SJSA1 (cell line): ENCODE measurements at places on chromosomes 1 and 21. TPM values are rescaled to one million over a fixed set of nuclear protein-coding genes. Genes with fewer than 3 reads are reported as not detected.

GRCh38 chr21:33026878-33027400, 1.2 kb downstream of the OLIG2 start:
- peaks cover 94% of the 10 kb centered on the region for H3K27me3 ChIP-seq
- H3K4me3 ChIP-seq, result no peak overlapping the region
- no peak overlapping the region for H3K27ac ChIP-seq
- no peak for DNase-seq

MFSD2A gene
- total RNA-seq, result 12.1 and 13.8 TPM in 2 replicates

- no peaks in the 10 kb centered on the region for H3K36me3 ChIP-seq
- H3K27me3 ChIP-seq, result no peaks in the 10 kb centered on the region
- no peak overlapping the region for H3K4me3 ChIP-seq
- H3K27ac ChIP-seq, result no peak overlapping the region
These were observed 22.4 kb upstream of the KCNA2 start for GRCh38 chr1:110628323-110629105.

DNA sequence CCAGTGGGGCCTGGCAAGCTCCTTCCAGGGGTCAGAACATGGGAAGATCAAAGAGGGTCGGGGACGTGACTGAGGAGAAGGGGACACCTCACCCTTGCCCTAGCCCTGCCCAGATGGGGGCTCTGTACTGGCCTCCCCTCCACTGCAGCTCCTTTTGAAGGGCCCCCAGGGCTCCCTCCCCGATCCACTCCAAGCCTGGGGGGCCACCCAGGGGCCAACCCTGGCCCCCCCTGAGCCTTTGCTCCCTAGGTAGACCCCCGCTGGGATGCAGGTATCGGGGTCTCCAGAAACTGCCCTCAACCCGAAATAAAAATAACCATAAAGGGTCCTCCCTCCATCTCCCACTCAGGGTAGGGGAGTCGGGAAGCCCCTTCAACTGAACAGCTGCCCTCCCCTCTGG, 37.4 kb upstream of the FAM131C start:
- H3K27ac ChIP-seq, result no peak overlapping the region
- H3K27me3 ChIP-seq, result no peaks in the 10 kb centered on the region
- H3K36me3 ChIP-seq, result no peaks in the 10 kb centered on the region
- H3K4me1 ChIP-seq, result peaks cover 25% of the 10 kb centered on the region
- no peak for DNase-seq
- no peak overlapping the region for H3K4me3 ChIP-seq

ZSWIM5 gene
- 0.03 TPM in 1 of 2 replicates, not detected in the other for total RNA-seq
